CD8-positive, alpha-beta T cell (primary cell): ENCODE measurements at places on chromosomes 12 and 14.
A peak's percentile ranks its signal among the peaks of the same experiment; 100 is the strongest.

- DNase-seq = peak; percentile 61
Observed at GRCh38 chr12:52681526-52682380, 1.5 kb upstream of the KRT1 start.

DNA sequence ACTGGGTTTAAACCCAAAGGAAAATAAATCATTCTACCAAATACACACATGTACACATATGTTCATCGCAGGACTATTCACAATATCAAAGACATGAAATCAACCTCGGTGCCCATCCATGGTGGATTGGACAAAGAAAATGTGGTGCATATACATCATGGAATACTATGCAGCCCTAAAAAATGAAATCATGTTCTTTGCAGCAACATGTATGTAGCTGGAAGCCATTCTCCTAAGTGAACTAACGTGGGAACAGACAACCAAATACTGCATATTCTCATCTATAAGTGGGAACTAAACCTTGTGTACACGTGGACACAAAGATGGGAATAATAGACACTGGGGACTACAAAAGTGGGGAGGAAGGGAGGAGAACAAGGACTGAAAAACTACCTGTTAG is 96.6 kb downstream of the LMNTD1 start:
- DNase-seq = no peak

DNA sequence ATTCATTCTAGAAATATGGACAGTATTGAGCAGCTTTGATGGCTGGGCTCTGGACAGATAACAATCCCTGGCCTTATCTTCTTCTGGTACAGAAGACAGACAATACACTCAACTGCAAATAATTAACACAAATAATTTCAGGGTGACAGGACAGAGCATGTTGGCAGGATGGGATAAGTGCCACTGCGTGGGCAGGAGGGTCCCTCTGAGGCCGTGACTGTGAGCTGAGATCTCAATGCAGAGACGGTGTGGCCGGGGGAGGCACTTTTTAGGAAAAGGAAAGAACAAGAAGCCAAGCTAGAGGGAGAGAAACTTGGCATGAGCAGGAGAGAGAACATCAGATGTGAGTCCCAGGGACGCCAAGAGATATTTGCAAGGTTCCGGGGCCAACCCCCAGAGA is 8.1 kb downstream of the SYNE3 start:
- DNase-seq = no peak

- no peak for DNase-seq
Observed at GRCh38 chr12:6080149-6081045, 44.1 kb downstream of the VWF start.

DNA sequence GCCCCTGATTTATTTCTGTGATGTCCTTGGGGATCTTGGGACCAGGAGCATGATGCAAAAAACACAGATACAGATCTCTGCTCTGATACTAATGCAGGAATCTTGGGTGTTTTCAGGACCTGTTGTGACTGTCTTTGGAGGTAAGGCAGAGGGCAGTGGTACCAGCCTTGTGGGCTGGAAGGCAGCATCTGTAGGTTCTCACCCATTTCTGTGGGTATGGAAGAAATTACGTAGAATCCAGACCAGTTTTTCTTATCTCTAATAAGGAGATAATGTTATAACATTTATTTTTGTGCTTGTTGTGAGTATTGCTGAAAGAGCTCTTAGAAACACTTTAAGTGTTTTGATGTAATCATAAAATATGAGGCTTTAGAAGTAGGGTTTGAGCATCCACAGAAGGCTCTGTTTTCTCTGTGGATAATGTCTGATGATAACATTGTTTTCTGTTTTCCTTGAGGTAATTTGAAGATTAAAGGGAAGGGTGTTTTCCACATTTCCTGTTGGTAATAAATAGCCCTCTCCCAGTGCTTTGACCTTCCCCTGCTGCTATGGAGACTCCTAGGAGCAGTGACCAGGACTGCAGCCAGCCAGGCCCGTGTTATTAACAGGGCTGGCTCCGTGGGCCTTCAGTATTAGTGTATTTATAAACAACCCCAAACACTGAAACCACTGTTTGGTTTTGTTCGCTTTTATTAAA is 9.4 kb upstream of the DCP1B start:
- no peak for DNase-seq

DNA sequence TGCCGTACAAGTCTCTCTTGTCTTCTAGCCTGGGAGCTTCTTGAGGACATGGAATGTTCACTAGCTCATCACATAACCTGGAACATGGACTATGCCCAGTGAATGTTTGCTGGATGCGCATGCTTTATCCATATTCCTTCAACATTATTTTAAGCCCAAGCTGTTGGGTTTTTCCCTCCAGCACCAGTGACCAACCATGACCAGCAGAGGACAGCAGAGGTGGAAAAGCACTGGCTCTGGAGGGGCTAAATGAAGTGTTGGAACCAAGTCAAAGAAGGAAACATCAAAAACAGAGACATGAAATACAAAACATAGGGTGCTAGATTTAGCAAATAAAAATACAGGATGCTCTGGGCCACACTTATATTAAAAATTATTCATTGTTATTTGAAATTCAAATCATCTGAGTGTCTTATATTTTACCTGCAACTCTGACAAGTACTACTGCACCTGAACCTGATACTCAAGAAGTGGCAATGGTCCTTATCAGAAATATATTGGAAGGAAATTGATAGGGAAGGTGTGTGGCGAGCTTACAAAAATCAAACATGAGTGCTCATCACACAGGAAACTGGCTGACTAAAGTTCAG is 23.1 kb upstream of the HELB start:
- DNase-seq = peak; percentile 72

DNA sequence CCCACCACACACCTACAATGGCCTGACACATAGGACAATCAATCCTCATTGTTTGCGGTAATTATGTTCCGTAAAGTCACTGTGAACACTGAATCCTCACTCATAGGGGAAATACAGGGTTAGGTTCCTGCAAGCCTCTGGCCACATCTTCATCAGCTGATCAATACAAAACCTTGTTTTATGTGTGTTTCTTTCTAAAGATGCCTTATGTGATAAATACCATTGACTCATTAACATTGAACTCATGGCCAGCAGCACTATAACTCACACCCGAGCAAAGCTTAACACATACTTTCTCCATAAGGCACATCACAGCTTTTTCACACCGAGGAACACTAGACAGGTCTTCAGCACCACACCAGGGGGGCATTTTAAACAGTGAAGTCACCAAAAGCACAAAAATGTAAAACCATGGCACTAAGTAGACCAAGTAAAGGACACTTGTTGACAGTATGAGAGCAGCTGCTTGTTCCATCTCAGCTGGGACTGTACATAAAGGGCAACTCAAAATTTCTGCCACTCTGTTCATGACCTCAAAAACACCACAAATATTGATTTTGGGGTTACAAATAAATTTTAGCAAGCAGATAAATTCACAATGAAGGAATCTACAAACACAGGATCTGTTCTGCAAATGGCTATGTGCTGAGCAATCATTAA is 60.5 kb downstream of the ESR2 start:
- no peak for DNase-seq

GRCh38 chr12:57621497-57622292 is 10.5 kb downstream of the ARHGEF25 start:
- DNase-seq = peak; percentile 54

- peak; percentile 10 for DNase-seq
Observed at GRCh38 chr14:69716478-69717187, 50.3 kb upstream of the SRSF5 start.

DNA sequence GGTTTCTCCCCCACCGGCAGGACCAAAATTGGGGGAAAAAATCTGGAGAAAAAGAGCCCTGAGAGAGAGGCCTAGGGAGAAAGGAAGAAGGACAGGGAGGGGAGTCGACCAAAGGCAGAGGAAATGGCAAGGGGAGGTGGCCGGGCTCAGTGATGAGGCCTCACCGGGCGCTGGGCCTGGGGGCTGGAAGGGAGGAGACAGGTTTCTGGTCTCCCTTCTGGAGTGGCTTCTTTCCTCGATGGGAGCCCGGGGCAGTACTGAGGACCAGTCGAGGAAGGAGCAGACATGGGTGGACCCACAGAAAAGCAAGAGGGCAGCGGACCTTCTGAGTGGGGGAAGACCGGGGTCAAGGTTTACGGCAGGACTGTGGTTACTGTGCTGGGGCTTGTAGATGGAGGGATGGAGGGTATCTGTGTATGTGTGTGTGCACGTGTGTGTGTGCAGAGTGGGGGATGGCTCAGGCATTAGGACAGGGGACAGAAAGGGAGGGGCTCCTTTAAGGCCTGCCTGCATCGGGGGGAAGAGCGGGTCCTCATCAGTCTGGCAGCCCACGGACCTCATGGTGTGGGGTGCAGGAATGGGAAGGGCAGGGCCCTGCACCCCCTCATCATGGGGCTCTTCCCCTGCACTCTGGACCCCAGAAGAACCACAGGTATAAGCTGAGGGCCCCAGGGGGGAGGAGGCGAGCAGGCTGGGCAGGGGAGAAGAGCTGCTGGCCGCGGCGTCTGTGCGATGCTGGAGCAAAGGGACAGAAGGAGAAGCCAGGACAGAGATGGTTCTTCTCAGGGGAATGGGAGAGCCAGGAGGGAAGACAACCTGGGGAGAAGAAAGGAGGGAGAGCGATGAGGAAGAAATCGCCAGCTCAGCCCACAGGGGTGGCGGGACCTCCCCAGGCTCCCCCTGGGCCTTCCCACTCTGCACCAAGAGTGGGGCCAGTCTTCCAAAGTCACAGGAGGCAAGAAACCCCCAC is 15.1 kb upstream of the RPLP0 start:
- no peak for DNase-seq

GRCh38 chr12:51702587-51702986 is 111.6 kb downstream of the SCN8A start:
- DNase-seq = no peak

- no peak for DNase-seq
Observed at GRCh38 chr14:65805113-65805473, 392.6 kb downstream of the FUT8 start.

DNA sequence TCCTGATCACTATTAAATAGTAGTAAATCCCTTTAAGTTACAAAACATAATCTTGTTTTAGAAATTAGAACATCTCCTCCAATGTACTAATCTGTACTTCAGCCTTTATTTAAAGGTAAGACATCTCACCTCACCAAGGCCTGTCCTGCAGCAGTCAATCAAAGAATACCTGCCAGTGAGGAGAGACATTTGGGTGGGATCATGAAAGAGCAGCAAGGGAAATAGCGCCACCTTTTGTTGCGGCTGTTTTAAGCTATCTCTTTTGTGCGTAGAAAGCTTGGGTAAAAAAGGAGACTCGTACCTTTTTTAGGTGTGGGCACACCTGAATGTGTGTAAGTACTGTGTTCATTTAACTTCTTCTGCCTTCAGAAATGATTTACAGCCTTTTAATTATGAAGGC is 117.8 kb upstream of the TMTC1 start:
- DNase-seq = no peak

DNA sequence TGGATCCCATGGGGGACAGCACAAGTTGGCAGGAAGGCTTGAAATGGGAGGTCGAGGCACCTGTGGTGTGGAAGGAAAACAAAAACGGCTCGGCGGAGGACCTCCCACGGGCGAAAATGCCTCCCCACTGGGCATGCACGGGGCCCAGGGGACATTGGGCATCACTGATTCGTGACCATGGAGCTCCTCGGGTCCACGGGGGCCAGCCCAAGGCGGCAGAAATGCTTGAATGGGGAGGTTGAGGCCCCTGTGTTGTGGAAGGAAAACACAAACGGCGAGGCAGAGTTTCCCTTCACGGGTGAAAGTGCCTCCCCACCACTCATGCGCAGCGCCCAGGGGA is 376.0 kb downstream of the ALG10 start:
- DNase-seq = peak; percentile 1

GRCh38 chr12:83386527-83387264 is 700.0 kb downstream of the TMTC2 start:
- no peak for DNase-seq

DNA sequence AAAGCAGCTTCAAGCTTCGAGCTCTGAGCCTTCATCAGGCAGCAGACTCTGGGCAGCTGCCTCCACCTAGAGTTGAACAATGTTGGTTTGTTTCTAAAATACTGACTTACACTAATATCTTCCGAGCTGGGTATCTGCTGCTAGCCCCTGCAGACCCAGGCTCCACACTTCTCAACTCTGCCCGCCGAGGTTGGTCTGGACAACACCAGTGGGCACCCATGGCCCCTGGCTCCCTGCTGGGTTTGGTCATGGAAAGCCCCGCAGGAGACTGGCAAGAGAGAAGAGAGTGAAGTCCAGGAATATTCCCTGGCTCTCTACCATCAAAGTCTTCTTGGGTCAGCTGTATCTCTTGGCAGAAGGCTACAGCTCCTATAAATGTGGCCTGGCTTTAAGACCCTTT is 214.2 kb upstream of the TMEM132C start:
- no peak for DNase-seq

- no peak for DNase-seq
Observed at GRCh38 chr14:53432378-53432802, 279.3 kb upstream of the DDHD1 start.

- no peak for DNase-seq
Observed at GRCh38 chr14:105346876-105347586, 32.5 kb downstream of the PACS2 start.

- DNase-seq = no peak
Observed at GRCh38 chr12:100157427-100157821, 14.8 kb upstream of the BLTP3B start.

DNA sequence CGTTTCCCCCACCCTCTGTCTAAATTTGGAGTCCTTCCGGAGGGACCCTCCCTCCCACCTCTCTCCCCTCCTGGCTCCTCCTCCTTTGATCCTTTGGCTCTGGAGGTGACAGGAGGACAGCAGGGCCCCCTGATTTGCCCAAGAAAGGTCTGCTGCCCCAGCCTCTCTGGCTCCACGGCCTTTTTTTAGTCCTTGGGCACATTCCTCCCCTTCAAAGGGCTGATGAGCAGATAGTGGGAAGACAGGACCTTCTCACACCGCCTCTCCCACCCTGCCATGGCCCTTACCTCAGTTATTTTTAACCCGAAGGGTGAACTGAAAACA is 196 bp upstream of the MYH6 start:
- DNase-seq = no peak

- no peak for DNase-seq
Observed at GRCh38 chr12:41103614-41104013, 84.5 kb upstream of the PDZRN4 start.

DNA sequence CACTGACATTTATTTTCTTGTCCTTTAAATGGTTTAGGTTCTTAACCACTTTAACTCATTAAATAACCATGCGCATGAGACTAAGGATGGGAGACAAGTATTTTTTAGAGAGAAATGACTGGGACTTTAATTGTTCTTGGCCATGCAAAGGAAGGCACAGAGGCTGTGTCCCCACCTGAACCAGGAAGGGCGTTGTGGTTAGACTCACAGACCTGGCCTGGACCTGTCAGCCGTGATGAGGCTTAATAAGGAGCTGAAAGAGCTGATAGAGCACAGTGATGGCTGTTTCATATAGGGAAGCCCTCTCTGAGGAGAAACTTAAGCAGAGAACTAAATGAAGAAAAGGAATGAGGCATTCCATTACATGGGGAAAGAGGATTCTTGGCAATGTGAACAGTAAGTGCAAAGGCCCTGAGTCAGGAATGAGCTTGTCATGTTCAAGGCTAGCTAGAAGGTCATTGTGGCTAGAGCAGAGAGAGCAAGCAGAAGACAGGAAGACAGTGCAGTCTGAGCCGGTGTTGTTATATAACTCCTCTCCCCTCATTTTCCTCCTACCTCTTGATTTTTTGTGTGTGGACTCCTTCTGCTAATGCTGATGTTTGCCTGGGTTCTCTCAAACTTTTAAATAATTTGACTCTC is 74.4 kb upstream of the ANO4 start:
- DNase-seq = no peak
